ENCODE measurements at places on chromosomes 12 and 14.

DNA sequence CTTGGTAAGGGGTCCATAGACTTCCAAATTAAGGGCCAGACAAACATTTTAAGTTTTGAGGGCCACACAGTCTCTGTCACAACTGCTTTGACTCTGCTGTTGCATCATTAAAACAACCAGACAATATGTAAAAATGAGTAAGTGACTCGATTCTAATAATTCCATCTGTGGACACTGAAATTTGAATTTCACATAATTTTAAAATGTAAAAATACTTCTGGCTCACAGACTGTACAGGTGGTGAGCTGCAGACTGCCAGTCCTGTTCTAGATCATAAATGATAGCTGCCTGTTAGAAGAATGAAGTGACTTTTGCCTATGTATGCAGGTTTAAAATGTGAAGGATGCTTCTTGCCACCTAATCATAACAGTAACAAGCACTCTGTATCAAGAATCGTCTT lies 15.7 kb downstream of the NUDT4 start:
- no peak for DNase-seq

DNA sequence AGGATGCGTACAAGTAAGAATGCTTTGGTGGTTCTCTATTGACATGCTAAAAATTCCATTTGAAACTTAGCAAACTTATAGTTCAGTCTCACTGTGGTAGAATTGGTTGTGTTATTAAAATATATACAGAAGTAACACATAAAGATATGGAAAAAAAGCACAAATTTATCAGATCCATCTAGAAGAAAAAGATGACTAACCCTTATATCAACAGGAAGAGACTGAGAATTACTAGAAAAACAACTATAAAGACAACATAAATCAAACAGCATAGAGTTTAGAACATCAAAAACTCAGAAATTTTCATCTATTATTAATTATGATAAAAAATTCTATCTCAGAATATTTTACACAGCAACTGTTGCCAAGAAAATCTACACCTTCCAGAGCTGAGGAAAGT lies 491.0 kb downstream of the ETNK1 start:
- no peak for DNase-seq

DNA sequence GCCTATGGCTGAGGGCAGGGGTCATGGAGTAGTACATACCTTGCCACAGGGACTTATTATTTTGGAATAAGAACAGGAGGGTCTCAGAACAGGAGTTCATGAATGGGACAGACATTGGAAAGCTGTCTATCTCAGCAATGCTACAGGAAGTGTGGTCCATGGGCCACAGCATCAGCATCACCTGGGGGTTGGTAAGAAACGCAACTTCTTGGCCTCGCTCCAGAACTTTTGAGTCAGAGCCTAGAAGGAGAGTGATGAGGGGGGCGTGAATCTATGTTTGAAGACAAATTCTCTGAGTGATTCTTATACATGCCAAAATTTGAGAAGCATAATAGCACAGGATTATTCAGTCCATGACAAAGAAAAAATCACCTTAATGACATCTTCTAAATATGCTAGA lies 156.6 kb downstream of the RPAP3 start:
- no peak for DNase-seq

GRCh38 chr14:63240221-63240620 lies 36.0 kb downstream of the RHOJ start:
- DNase-seq, result no peak

GRCh38 chr14:90332271-90332584 lies 487 bp upstream of the NRDE2 start:
- DNase-seq, result no peak

DNA sequence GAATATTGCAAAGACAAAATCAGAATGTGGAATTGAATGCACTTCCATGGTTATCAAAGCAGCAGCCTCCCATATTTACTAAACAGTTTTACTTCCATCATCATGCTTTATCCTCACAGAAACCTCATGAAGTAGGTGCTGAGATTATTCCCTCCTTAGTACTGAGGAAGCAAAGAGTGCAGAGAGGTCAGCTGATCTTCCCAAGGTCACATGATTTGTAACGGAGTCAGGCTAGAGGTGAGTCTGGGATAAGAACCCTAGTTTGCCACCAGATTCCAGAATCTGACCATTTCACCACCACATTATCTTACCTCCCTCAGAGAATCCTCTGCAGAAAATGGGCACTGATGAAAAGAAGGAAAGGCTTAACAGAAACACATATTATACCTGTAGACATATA lies 102.0 kb downstream of the LGR5 start:
- no peak for DNase-seq

DNA sequence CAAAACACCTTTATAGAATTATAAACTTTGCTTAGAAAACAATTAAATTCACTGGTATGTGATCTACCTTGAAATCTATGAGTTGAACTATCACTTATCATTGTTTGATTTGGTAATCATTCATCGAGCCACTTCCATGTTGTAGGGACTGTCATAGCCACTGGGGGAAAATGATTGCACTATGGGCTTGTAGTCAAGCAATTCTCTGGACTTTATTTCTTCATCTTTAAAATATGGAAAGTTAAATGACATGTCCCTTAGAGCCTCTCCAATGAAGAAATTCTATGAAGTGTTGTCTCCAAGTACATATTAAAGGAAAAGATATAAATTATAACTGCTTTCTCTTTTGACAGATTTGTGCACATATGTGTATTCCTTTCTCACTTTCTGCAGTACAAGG lies 97.3 kb downstream of the NELL2 start:
- no peak for DNase-seq

DNA sequence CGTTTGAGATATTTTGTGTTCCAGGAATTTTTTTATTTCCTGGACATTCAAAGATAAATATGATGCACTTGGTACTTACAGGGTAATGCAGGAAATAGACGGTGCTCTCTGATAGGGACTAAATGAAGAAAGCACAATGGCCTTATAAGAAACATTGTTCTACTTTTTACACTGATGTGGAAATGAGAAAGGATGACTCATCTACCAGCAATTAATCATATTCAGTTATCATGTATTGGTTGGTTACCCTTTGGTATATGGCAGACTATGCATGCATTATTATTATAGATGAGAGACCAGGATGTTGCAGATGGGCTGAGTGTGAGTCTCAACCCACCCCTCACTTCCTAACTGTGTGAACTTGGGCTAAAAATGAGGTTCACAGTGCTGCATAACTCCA lies 222.2 kb downstream of the FLRT2 start:
- DNase-seq, result no peak

DNA sequence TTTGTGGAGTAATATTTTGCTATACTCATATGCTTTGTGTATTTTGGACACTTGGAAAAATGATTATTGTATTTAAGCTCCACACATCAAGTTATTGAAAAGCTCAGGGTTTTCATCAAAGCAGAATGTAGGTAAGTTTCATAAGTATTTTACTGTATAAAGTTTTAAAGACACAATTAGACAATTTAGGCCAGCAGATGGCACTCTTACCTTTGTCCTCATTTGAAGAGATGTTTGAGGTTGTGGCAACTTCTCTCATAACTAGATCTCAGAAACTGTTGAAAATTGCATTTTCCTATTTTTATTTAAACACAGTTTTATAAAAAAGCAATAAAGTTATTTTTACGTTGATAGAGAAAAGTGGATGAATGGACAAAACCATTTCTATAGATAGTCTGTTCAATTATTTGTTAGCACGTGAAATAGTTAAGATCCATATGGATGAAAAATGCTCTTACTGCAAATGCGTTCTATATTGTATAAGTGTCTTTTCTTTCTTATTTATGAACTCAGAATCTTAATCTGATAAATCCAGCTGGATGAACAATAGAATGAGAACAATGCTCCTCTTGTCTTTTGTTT lies 300.0 kb downstream of the AEBP2 start:
- DNase-seq, result no peak

DNA sequence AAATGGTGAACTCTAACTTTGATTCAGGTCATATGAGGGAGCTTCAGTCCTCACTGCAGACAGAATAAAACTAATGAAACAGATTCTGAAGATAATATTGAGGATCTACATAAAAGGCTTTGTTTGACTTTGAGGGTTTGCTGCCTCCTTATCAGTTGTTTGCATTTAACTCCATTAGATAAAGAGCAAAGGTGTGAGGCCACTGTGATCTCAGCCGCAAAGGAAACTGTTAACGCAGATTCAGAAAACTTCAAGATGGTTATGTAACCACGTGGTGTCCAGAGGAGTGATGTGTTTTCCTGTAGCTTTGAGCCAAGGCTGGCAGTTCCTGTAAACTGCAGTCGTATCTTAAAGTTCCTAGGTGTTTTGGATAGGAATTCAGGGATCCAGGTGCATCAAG lies 67.8 kb downstream of the METTL25 start:
- DNase-seq, result no peak

DNA sequence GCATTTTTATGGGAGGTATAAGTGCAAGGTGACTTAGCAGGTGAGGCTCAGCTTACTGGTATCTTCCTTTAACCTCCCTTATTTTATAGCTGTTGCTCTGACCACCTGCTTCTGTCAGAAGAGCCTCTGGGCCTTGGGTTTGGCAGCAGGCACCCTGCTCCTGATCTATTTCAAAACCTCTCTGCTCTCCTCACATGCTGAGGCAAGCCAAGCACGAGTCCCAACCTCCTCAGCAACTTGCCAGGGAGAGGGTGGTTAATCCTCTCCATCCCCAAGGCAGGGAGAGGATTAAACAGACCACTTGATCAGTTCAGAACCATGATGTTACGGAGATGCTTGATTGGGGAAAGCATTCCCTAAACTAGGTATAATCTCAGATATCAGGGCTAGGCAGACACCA lies 5.4 kb downstream of the PLEKHH1 start:
- no peak for DNase-seq

DNA sequence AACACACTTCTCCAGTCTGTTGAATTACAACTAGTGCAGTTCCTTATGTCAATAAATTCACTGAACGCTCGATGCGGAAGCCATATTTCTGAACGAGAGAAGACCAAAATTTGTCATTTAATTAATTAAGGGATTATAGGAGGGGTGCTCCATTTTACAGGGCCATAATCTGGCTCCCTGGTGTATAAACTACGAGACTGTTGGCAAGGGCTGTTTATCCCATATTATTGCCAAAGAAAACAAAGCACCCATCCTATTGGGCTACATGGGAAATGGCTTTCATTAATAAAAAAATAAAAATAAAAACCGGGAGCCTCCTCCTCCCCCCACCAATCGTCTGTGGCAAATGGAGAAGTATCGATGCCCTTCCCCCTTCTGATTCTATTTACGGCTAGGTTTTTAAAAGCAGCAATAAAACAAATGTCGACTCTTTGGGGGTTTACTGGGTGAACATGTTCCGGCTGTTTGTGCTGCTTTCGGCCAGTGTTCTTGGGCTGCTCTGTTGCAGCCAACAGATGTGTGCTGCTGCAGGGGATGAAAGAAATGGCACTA lies 24.8 kb downstream of the ATF7 start:
- no peak for DNase-seq

DNA sequence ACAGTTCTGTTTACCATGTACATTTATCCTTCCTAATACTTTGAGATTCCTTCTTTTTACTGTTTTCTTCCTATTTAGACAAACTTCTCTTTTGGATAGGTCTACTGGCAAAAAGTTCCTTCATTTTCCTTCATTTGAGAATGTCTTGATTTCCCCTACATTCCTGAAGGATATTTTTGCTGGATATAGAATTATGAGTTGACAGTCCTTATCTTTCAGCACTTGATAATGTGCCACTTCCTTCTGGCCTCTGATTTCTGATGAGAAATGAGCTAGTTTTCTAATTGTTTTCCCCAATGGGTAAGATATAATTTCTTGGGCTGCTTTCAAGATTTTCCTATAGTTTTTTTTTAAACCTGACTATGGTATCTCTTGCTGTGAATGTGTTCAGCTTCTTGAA lies 75.6 kb downstream of the CEP83 start:
- no peak for DNase-seq

DNA sequence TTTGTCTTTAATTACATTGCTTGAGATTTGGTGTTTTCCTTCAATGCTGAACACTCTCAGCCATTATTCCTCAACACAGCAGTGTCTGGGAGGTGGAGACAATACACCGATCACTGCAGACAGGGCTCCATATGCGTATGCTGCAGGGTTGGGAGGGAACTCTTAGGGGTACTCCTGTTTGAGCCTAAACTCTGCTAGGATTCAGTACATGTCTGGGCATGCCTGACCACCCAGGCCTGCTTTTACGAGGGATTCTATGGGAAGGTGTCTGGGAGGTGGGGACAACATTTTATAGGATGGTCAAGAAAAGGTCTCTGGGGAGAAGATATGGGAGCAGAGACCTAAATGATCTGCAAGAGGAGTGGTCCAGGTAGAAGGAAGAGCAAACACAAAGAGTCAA lies 34.3 kb downstream of the DHRS2 start:
- DNase-seq, result no peak

DNA sequence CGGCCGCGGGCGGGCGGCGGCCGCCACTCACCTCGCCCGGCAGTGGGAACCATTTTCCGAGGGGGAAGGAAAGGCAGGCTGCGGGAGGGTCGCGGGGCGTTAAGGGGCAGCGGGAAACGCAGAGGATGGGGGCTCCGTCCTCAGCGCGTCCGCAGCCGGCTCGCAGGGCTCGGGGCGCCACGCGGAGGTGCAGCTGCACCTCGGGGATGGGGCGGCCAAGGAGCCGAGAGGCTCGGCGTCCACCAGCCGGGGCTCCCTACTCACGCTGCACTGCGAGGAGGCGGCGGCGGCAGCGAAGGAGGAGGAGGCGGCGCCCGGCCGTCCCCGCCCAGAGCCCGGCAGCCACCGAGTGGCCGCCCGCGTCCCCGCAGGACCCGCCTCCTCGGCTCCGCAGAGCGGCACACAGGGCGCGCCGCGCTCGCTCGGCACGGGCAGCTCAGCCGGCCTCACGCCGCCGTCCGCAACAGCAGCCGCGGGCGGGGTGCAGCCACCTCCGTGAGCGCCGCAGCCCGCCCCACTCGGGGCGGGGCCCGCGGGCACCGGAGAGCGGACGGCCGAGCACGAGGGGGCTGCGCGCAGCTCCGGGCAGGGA lies at the start of gene ATP2B1:
ATP2B1 (minus strand) TSS at position 274 of the 592 bp plus-strand sequence. CDS start 52,952 bp downstream, outside the sequence.
- DNase-seq, result peak; percentile 84

DNA sequence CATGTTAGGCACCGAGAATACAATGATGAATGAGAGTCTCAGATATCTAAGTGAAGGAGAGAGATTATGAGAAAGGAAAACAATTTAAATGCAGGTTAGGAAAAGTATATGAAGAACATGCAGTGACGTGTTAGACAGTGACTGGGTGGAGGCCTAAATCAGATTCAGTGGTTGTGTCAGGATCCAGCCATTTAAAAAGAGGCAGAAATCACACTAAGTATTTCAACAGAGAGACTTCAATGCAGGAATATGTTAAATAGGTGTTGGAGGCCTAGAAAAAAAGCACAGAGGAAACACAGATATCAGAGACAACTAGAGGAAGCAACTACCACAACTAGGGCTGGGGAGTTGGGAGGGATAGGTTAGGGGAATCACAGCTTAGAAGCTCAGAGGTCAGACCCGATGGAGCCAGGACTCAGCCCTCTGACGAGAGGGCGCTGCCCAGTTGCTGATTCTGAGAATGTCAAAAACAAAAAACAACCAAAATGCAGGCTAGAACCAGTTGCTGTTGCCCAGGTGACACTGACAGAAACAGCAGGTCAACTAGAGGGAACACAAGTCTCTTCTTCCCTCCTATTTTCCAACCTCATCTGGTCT lies 3.0 kb upstream of the GARIN2 start:
- no peak for DNase-seq
